ENCODE measurements at places on chromosomes 6 and 20.

GRCh38 chr6:99013145-99013544, 65.4 kb upstream of the FBXL4 start:
- DNase-seq: no peak

- DNase-seq: no peak
Measured at GRCh38 chr20:32979201-32979998, 24.8 kb downstream of the SUN5 start.

GRCh38 chr20:25076731-25077609, 5.0 kb downstream of the VSX1 start:
- DNase-seq: no peak

- no peak for DNase-seq
Measured at GRCh38 chr6:151747896-151748295, 59.6 kb upstream of the ESR1 start.

GRCh38 chr20:56711018-56711417, 81.9 kb downstream of the TFAP2C start:
- DNase-seq: no peak

DNA sequence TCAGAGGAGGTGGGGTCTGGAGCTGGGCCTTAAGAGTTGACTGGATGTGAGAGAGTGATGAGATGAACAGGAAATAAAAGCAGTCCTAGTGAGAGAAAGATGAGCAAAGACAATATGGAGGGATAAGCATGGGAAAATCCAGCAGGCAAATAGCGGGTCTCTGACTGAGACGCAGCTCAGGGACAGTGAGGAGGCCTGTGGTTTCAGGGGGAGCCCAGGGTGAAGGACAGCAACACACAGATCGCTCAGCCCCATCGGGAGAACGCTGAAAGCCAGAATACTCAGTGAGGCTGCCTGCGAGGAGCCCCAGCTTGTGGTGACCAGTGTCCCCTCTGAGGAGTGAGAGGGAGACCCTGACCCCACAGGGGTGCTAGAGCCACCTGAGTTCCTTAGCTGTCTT, 16.8 kb upstream of the DCDC2 start:
- no peak for DNase-seq

- DNase-seq: no peak
Measured at GRCh38 chr6:44243345-44243744, 3.6 kb upstream of the HSP90AB1 start.

- DNase-seq: no peak
Measured at GRCh38 chr20:46261456-46262253, 46.6 kb downstream of the CDH22 start.

DNA sequence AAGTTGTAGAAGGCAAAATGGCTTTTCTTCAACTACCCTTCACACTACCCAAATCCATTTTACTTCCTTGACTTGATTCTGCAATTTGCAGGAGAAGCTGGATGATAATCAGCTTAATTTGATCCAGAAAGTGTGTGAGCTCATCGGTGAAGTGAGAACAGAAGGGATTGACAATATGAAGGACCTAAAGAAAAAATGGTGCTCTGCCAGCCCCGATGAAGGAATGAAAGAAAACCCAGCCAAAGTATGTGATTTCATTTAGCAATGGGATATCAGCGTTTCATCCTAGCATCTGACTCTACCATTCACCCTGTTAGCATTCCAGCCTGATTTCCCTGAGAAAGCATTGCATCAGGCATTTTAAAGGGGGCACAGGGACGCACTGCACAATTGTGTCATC, 41.5 kb downstream of the CD164 start:
- DNase-seq: no peak

- DNase-seq: no peak
Measured at GRCh38 chr20:36624068-36624943, 18.7 kb downstream of the RAB5IF start.

GRCh38 chr6:132798869-132799538, 567 bp upstream of the SLC18B1 start:
- peak; percentile 74 for DNase-seq

DNA sequence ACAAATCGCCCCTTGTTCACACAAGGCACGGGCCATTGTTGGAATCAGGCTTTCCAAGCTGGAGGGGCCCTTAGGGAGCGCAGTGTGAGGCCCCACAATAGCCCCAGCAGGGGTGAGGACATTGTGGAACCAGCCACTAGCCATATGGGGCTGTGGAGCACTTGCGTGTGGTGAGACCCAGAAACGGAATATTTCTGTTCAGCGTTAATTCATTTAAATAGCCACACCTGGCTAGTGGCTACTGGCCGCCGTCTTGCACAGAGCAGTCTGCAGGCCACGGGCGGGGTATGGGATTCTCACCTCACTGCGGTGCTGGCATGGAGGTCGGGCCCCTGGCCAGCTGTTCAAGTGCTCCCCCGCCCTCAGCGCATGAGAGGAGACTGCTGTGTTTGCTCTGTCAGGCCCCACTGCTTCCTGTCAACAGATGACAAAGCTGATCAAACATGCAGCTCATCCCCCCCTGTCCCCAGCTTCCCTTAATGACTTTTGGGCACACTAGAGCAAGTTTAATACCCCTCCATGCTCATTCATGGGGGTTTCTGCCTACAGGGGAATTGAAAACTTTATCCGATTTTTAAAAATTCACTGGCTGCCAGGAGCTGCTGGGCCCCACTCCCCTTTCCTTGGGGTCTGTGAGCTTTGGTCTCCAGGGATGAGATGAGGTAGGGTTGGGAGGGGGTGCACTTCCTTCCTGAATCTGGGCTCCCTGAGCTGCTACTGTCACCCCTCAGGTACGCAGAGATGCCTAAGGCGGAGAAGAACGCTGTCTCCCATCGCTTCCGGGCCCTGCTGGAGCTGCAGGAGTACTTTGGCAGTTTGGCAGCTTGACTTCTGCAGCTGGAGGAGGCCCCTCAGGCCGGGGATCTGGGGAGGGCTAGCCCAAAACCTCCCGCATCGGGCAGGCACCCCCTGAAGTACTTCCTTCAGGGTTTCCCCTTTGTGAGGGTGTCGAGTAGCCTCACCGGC, 13.6 kb downstream of the ITPA start:
- no peak for DNase-seq

GRCh38 chr6:170153436-170154319, 137.2 kb downstream of the DLL1 start:
- DNase-seq: no peak

- DNase-seq: no peak
Measured at GRCh38 chr6:1365686-1366085, 23.7 kb upstream of the FOXF2 start.

GRCh38 chr6:84019141-84019841, 14.3 kb upstream of the MRAP2 start:
- no peak for DNase-seq

DNA sequence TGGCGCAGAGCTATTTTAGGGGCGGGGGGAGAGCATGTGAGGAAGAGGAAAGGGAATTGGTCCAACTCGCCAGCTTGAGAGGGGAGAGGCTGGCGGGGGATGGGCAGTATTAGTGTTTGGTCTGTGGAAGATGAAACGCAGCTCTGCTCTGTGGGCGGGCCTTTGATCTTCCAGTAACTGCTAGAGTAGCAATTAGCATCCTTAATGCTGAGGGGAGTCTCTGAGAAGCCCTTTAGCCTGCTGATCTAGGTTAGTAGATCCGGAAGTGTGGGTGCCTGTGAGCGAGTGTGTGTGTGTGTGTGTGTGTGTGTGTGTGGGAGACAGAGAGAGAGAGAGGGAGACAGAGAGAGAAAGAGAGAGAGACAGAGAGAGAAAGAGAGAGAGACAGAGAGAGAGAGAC, 117.2 kb upstream of the BACH2 start:
- peak; percentile 63 for DNase-seq

DNA sequence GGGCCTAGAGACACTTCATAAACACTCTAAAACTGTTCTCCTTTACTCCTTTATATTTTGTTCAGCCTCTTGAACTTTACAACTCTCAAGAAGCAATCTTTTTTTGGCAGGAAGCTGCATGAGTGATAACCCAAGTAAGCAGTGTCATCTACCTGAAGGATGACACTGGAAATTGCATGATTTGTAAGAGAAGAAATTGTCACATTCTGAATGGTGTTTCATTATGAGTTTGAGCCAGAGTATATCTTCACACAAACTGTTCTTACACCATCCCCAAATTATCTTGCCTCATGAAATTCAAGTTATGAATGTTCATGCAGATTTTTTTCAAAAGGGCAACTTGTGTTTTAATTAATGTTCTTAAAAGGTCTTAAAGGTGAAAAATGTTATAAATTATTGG, 799.3 kb downstream of the TBC1D32 start:
- no peak for DNase-seq

Measured in left renal cortex interstitium (tissue), 4 donors.